ENCODE measurements at places on chromosomes 16 and 17. TPM values are rescaled to one million over a fixed set of nuclear protein-coding genes. Genes with fewer than 3 reads are reported as not detected.

The CCT6B gene
- 1.9 TPM for total RNA-seq

The NXPH3 gene
- total RNA-seq = 0.46 TPM

The TOM1L1 gene
- total RNA-seq = 39.2 TPM

The NAGS gene
- 0.77 TPM for total RNA-seq

The ALOXE3 gene
- total RNA-seq = 5.9 TPM

The KRT25 gene
- total RNA-seq = not detected

The TAT gene
- total RNA-seq = not detected

The FOXN1 gene
- total RNA-seq = 0.02 TPM

The PDE6G gene
- total RNA-seq = 2.5 TPM

The USH1G gene
- 0.02 TPM for total RNA-seq

The DRC3 gene
- total RNA-seq = 2.7 TPM

The TEX14 gene
- total RNA-seq = 0.14 TPM

The LUC7L gene
- total RNA-seq = 55.8 TPM

The CCL13 gene
- not detected for total RNA-seq

The C17orf113 gene
- total RNA-seq = 0.52 TPM

The KCNJ2 gene
- 0.15 TPM for total RNA-seq

The NOG gene
- 1.1 TPM for total RNA-seq

The CNTROB gene
- 45.9 TPM for total RNA-seq

The HS3ST2 gene
- 0.04 TPM for total RNA-seq

The CD300LG gene
- total RNA-seq = not detected

The TMEM238L gene
- total RNA-seq = not detected

The CRYBA1 gene
- not detected for total RNA-seq

The MYL4 gene
- total RNA-seq = 0.16 TPM

The KRTAP3-2 gene
- 0.35 TPM for total RNA-seq

The GFAP gene
- total RNA-seq = 0.44 TPM

The OSGIN1 gene
- total RNA-seq = 39.7 TPM

The SEPTIN12 gene
- not detected for total RNA-seq

The CCL11 gene
- not detected for total RNA-seq

The ABCA6 gene
- total RNA-seq = not detected

The FBXW10 gene
- 0.95 TPM for total RNA-seq

The HSD17B2 gene
- not detected for total RNA-seq

The CALCOCO2 gene
- 68.9 TPM for total RNA-seq

The CASKIN2 gene
- total RNA-seq = 8.2 TPM

The KRTAP4-9 gene
- not detected for total RNA-seq

The CHST4 gene
- 0.08 TPM for total RNA-seq

The DNASE1L2 gene
- total RNA-seq = 1.3 TPM

The CLDN6 gene
- total RNA-seq = 0.17 TPM

The KRT37 gene
- total RNA-seq = not detected

The CDK3 gene
- 5.8 TPM for total RNA-seq

The TNRC6C gene
- 2.4 TPM for total RNA-seq

The TP53TG3 gene
- 0.47 TPM for total RNA-seq

The SCARF1 gene
- 0.16 TPM for total RNA-seq

The KCNJ16 gene
- 0.23 TPM for total RNA-seq

The ACSM2B gene
- not detected for total RNA-seq

The KRT24 gene
- not detected for total RNA-seq

The C16orf96 gene
- not detected for total RNA-seq

The TMC7 gene
- 9.6 TPM for total RNA-seq

The SERPINF2 gene
- total RNA-seq = 1.6 TPM

The PPM1E gene
- 0.06 TPM for total RNA-seq

The IL21R gene
- 0.22 TPM for total RNA-seq

The SHISA6 gene
- total RNA-seq = not detected

The GLTPD2 gene
- total RNA-seq = not detected

The DRC7 gene
- total RNA-seq = 0.16 TPM

The KRTAP4-2 gene
- total RNA-seq = not detected

The EXOC3L1 gene
- total RNA-seq = 0.03 TPM

The KRTAP2-3 gene
- 0.12 TPM for total RNA-seq

Measured in A549 treated with DMSO at 1 μM for 4 hours (cell line).